CD4-positive, alpha-beta memory T cell (primary cell): ENCODE measurements at places on chromosomes 1 and 21. TPM values are rescaled to one million over a fixed set of nuclear protein-coding genes. Genes with fewer than 3 reads are reported as not detected.
A peak's percentile ranks its signal among the peaks of the same experiment; 100 is the strongest.

Gene USH2A
- polyA plus RNA-seq = not detected

- H3K36me3 ChIP-seq = no peaks in the 10 kb centered on the region
- no peak overlapping the region for H3K4me3 ChIP-seq
- no peaks in the 10 kb centered on the region for H3K27me3 ChIP-seq
- no peaks in the 10 kb centered on the region for H3K4me1 ChIP-seq
Observed at GRCh38 chr1:38061883-38062328, 15.3 kb upstream of the POU3F1 start.

Gene CRP
- not detected for polyA plus RNA-seq

Gene TRABD2B
- polyA plus RNA-seq = not detected

Gene OR2T29
- polyA plus RNA-seq = not detected

GRCh38 chr1:56573311-56573710, 6.1 kb downstream of the PLPP3 start:
- H3K27ac ChIP-seq = no peak overlapping the region
- H3K4me3 ChIP-seq = no peak overlapping the region
- DNase-seq = no peak
- H3K4me1 ChIP-seq = no peaks in the 10 kb centered on the region
- no peaks in the 10 kb centered on the region for H3K36me3 ChIP-seq
- peaks cover 5% of the 10 kb centered on the region for H3K27me3 ChIP-seq

DNA sequence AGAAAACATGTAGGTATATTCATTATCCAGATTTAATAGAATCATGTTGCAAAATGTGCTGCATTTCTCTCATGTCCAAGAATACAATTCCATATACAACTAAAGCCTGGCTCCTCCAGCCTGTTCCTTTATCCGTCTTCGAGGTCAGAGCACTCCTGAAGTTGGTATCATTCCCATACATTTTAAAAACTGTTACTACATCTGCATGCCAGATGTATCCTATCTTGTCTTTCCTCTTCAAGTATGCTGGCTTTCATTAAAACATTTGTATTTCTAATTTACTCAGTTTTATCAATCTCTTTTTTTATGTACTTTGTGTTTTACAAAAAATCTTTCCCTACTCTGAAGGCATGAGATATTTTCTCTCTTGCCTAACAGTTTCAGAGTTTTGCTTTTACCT, 536.6 kb upstream of the USP24 start:
- DNase-seq = no peak
- H3K36me3 ChIP-seq = no peaks in the 10 kb centered on the region
- no peak overlapping the region for H3K4me3 ChIP-seq
- H3K27ac ChIP-seq = no peak overlapping the region
- no peaks in the 10 kb centered on the region for H3K4me1 ChIP-seq

Gene KIAA1614
- polyA plus RNA-seq = not detected

Gene S100A12
- polyA plus RNA-seq = not detected

Gene PRAMEF17
- polyA plus RNA-seq = not detected

GRCh38 chr1:119582801-119583200, 65.3 kb downstream of the ZNF697 start:
- H3K27me3 ChIP-seq = no peaks in the 10 kb centered on the region
- DNase-seq = no peak
- no peak overlapping the region for H3K4me3 ChIP-seq
- H3K36me3 ChIP-seq = no peaks in the 10 kb centered on the region

- no peak overlapping the region for H3K27ac ChIP-seq
- DNase-seq = no peak
- H3K27me3 ChIP-seq = no peaks in the 10 kb centered on the region
- H3K36me3 ChIP-seq = no peaks in the 10 kb centered on the region
- peaks cover 35% of the 10 kb centered on the region for H3K4me1 ChIP-seq
Observed at GRCh38 chr1:109570414-109570813, 22.0 kb downstream of the GNAI3 start.

Gene SPRR2E
- polyA plus RNA-seq = not detected

Gene KCNAB2
- 20.9 TPM for polyA plus RNA-seq

DNA sequence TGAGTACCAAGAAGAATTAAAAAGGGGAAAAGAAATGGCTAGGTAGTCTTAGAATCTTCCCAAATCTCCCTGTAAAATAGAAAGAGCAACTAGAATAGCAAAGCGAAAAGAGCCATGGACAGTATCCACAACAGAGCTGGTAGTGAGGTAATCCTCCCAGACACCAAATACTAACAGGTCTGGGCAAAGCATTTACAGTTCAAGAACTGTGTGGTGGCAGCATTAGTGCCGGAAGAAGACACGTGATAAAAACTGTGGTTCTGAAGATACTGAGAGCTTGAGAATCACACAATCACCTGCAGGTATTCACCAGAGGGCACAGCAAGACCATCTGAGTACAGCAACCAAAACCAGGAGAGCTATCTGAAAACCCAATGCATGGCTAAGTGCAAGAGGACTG, 31.8 kb upstream of the OLIG2 start:
- H3K4me1 ChIP-seq = no peaks in the 10 kb centered on the region
- H3K27ac ChIP-seq = no peak overlapping the region
- no peaks in the 10 kb centered on the region for H3K27me3 ChIP-seq
- H3K36me3 ChIP-seq = no peaks in the 10 kb centered on the region
- no peak overlapping the region for H3K4me3 ChIP-seq

- no peaks in the 10 kb centered on the region for H3K36me3 ChIP-seq
- no peak overlapping the region for H3K27ac ChIP-seq
- H3K27me3 ChIP-seq = no peaks in the 10 kb centered on the region
- H3K4me3 ChIP-seq = no peak overlapping the region
Observed at GRCh38 chr1:201335174-201335870, 42.2 kb downstream of the TNNT2 start.

Gene PLA2G4A
- polyA plus RNA-seq = not detected

- no peak overlapping the region for H3K4me3 ChIP-seq
- no peaks in the 10 kb centered on the region for H3K36me3 ChIP-seq
- H3K27me3 ChIP-seq = no peaks in the 10 kb centered on the region
- no peaks in the 10 kb centered on the region for H3K4me1 ChIP-seq
- DNase-seq = no peak
Observed at GRCh38 chr1:51899022-51899421, 20.5 kb upstream of the NRDC start.

- H3K4me1 ChIP-seq = no peaks in the 10 kb centered on the region
- no peaks in the 10 kb centered on the region for H3K27me3 ChIP-seq
- H3K4me3 ChIP-seq = no peak overlapping the region
- DNase-seq = peak; percentile 26
Observed at GRCh38 chr1:239976130-239976968, 115.3 kb upstream of the FMN2 start.

- H3K4me1 ChIP-seq = no peaks in the 10 kb centered on the region
- no peaks in the 10 kb centered on the region for H3K27me3 ChIP-seq
- no peak overlapping the region for H3K27ac ChIP-seq
- H3K4me3 ChIP-seq = no peak overlapping the region
- no peak for DNase-seq
- H3K36me3 ChIP-seq = no peaks in the 10 kb centered on the region
Observed at GRCh38 chr1:208855403-208855802, 611.2 kb upstream of the PLXNA2 start.

Gene CFHR5
- not detected for polyA plus RNA-seq

DNA sequence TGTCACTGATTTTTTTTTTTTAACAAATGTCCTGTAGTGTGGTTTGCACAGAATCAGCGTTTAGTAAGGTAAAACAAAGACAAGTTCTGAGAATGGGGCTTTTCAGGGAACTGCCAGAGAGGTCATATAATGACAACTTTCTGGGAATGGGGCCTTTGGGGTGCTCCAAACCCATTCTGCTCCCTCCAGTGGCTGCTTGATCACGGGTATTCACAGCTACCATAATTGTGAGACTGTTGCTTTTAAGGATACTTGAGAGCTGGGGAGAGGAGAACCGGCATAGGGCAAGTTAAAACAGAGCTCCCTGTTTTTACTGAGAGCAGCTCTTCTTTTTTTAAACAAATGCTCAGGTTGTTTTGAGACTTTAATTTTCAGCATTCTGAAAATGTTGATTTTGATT, 48.2 kb downstream of the CYP2J2 start:
- no peak overlapping the region for H3K27ac ChIP-seq
- no peak overlapping the region for H3K4me3 ChIP-seq
- DNase-seq = no peak
- H3K4me1 ChIP-seq = no peaks in the 10 kb centered on the region
- no peaks in the 10 kb centered on the region for H3K27me3 ChIP-seq

GRCh38 chr1:7587773-7588456, 183.2 kb upstream of the VAMP3 start:
- H3K27me3 ChIP-seq = no peaks in the 10 kb centered on the region
- H3K27ac ChIP-seq = no peak overlapping the region
- H3K4me1 ChIP-seq = no peaks in the 10 kb centered on the region
- H3K36me3 ChIP-seq = no peaks in the 10 kb centered on the region

DNA sequence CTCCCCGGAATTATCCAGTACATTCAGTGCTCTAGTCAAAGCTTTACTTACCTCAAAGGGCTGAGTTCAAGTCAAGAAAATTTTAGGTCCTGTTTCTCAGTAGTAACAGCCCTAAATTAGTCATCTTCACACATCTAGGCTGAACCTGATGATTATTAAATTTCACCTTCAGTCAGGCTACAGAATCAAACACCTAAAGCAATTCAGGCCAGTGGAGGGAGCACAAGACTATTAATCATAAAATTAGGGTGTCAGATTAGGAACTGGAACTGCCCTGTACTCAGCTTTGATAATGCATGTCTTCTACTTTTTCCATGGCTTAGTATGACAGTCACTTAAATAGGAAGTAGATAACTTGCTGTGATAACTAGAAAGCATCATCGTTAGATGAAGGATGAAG, 28.4 kb upstream of the BCAS2 start:
- no peak for DNase-seq
- H3K36me3 ChIP-seq = no peaks in the 10 kb centered on the region
- H3K27ac ChIP-seq = no peak overlapping the region
- H3K4me1 ChIP-seq = no peaks in the 10 kb centered on the region
- H3K27me3 ChIP-seq = no peaks in the 10 kb centered on the region
- H3K4me3 ChIP-seq = no peak overlapping the region

- no peak overlapping the region for H3K27ac ChIP-seq
- no peaks in the 10 kb centered on the region for H3K4me1 ChIP-seq
- H3K36me3 ChIP-seq = peaks cover 35% of the 10 kb centered on the region
- no peak overlapping the region for H3K4me3 ChIP-seq
- no peaks in the 10 kb centered on the region for H3K27me3 ChIP-seq
- no peak for DNase-seq
Observed at GRCh38 chr1:150829751-150830150, 21.7 kb upstream of the CTSK start.

GRCh38 chr1:36455386-36455785, 5.1 kb upstream of the OSCP1 start:
- peaks cover 22% of the 10 kb centered on the region for H3K36me3 ChIP-seq
- no peak overlapping the region for H3K4me3 ChIP-seq
- no peak overlapping the region for H3K27ac ChIP-seq
- H3K27me3 ChIP-seq = no peaks in the 10 kb centered on the region
- peaks cover 40% of the 10 kb centered on the region for H3K4me1 ChIP-seq
- no peak for DNase-seq

Gene MPL
- polyA plus RNA-seq = not detected

DNA sequence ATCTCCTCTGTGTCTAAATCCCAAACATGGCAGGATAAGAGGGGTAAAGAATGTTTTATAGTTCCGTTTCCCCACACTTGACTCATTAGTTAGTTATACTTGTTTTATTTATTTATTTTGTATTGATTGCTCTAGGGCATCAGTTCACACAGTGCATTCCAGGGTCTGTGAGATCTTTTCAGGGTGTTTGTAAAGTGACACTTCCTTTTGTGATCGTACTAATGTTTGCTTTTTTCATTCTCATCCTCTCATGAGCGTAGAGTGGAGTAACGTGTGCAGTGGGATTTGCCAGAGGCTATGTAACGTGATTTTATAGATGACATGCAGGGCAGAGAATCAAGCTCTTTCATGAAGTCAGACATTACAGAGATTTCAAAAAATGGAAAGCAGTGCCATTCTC, 103.2 kb downstream of the SCCPDH start:
- no peak overlapping the region for H3K4me3 ChIP-seq
- H3K27ac ChIP-seq = no peak overlapping the region

- no peaks in the 10 kb centered on the region for H3K36me3 ChIP-seq
- no peaks in the 10 kb centered on the region for H3K27me3 ChIP-seq
- no peak overlapping the region for H3K4me3 ChIP-seq
- H3K4me1 ChIP-seq = peaks cover 43% of the 10 kb centered on the region
- peak overlapping the region; percentile 50 for H3K27ac ChIP-seq
- DNase-seq = peak; percentile 61
Observed at GRCh38 chr1:35499652-35500176, 57.5 kb downstream of the KIAA0319L start.

- no peak overlapping the region for H3K4me3 ChIP-seq
- no peaks in the 10 kb centered on the region for H3K36me3 ChIP-seq
- H3K4me1 ChIP-seq = no peaks in the 10 kb centered on the region
- no peak overlapping the region for H3K27ac ChIP-seq
- DNase-seq = no peak
Observed at GRCh38 chr1:192395895-192396294, 79.1 kb downstream of the RGS21 start.

- H3K27me3 ChIP-seq = peaks cover 11% of the 10 kb centered on the region
- H3K27ac ChIP-seq = no peak overlapping the region
- H3K36me3 ChIP-seq = no peaks in the 10 kb centered on the region
- DNase-seq = no peak
- peaks cover 5% of the 10 kb centered on the region for H3K4me1 ChIP-seq
Observed at GRCh38 chr1:242523719-242524570, 552 bp downstream of the PLD5 start.

DNA sequence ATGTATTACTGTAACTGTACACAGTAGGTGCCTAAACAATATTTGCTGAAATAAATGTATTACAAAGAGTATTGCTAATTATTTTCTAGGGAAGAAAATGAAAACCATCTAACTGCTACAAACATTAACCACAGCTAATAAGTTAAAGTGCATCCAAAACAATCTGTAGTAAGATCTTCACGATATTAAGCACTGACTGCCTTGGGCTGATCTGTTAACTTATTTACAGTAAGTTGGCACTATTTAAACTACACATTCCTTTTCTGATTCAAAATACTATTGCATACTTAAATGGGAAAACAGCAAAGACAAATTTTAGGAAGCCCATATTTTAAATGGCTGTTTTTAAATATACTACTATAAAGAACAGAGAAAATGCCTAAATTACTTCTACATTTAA, 4.5 kb downstream of the EYA3 start:
- H3K27ac ChIP-seq = no peak overlapping the region
- peaks cover 5% of the 10 kb centered on the region for H3K36me3 ChIP-seq
- peaks cover 33% of the 10 kb centered on the region for H3K4me1 ChIP-seq
- no peaks in the 10 kb centered on the region for H3K27me3 ChIP-seq
- no peak overlapping the region for H3K4me3 ChIP-seq
- no peak for DNase-seq

DNA sequence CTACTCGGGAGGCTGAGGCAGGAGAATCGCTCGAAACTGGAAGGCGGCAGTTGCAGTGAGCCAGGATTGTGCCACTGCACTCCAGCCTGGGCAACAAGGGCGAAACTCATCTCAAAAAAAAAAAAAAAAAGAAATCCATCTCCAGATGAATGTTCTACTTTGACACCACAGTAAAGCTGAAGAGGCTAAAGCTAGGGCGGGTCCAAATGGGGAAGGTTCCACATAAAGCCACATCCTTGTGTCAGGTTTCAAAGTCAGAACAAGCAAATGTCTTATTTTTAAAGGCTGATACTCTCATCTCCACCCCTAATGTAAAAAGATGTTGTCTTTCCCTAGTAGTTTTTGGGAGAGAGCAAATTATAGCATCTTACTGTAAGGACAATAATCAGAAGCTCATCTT, 4.4 kb upstream of the WARS2 start:
- DNase-seq = no peak
- H3K4me3 ChIP-seq = no peak overlapping the region
- no peak overlapping the region for H3K27ac ChIP-seq

- no peak overlapping the region for H3K27ac ChIP-seq
- H3K27me3 ChIP-seq = peaks cover 7% of the 10 kb centered on the region
- H3K4me1 ChIP-seq = no peaks in the 10 kb centered on the region
- no peak overlapping the region for H3K4me3 ChIP-seq
Observed at GRCh38 chr1:20712215-20712577, 5.6 kb downstream of the KIF17 start.
